Activated CD8-positive, alpha-beta T cell treated with anti-CD3 and anti-CD28 coated beads for 36 hours (primary cell): ENCODE measurements at places on chromosomes 13 and 19. TPM values are rescaled to one million over a fixed set of nuclear protein-coding genes. Genes with fewer than 3 reads are reported as not detected.

NLRP7 gene
- not detected for total RNA-seq

- DNase-seq: no peak
- no peaks in the 10 kb centered on the region for H3K4me1 ChIP-seq
- no peak overlapping the region for H3K27ac ChIP-seq
- no peaks in the 10 kb centered on the region for H3K36me3 ChIP-seq
- H3K27me3 ChIP-seq: peaks cover 1% of the 10 kb centered on the region
- no peak overlapping the region for H3K4me3 ChIP-seq
These were observed 72.4 kb downstream of the STARD13 start for GRCh38 chr13:33213024-33213768.

GRCh38 chr13:105016266-105016665 lies 1519.2 kb downstream of the EFNB2 start:
- no peak overlapping the region for H3K27ac ChIP-seq
- no peaks in the 10 kb centered on the region for H3K4me1 ChIP-seq
- no peaks in the 10 kb centered on the region for H3K27me3 ChIP-seq
- H3K36me3 ChIP-seq: no peaks in the 10 kb centered on the region
- no peak for DNase-seq

OR4F17 gene
- not detected for total RNA-seq

DNA sequence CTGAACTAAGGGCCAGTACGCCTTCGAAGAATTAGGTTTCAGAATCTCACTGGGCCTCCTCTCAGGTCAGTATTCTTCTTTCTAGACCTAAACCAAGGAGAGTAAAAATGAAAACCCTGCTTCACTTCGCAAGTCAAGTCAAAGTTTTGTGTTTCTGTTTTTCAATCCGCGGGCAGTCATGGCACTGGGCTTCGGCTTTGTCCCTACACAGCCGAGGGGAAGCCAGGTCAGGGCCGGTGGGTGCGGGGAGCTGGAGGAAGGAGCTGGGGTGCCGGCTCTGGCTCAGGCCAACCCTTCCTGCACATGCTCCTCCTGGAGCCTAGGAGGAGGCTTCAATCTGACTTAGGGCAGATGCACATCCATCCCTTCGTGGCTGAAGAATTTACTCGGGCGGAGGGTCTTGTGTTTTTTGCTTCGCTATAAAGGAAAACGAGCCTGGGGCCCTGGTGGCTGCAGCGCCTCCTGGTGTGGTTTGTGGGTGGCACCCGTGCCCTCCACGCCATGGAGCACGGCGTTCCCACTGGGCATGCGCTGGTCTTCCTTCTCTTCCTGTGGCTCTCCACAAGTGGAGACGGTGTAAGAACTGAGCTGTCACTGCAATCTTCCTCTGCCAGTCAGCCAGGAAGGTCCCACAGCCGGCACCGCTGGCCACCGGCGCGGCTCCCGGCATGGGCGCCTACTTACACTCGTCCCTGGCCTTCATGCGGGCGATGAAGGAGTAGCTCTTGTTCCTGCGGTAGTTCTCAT lies 22.5 kb downstream of the C19orf44 start:
- no peak for DNase-seq
- peaks cover 29% of the 10 kb centered on the region for H3K36me3 ChIP-seq
- H3K4me1 ChIP-seq: peaks cover 2% of the 10 kb centered on the region
- no peak overlapping the region for H3K4me3 ChIP-seq
- no peak overlapping the region for H3K27ac ChIP-seq

DNA sequence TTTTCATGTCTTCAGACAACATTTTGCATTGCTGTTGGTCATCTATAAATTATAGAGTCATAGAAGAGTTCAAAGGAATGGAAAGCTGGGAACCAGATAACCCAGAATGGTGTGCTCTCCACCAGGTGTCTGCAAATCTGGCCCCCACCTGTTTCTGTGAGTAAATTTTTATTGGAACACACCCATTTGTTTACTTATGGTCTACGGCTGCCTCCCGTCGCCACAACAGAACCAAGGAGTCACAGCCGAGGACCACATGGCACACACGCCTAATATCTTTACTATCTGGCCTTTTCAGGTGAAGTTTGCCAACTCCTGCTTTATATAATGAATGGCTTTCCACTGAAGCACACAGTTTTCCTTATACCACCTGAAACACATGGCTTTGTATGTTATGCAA lies 58.2 kb downstream of the EFNB2 start:
- H3K27ac ChIP-seq: no peak overlapping the region
- no peaks in the 10 kb centered on the region for H3K4me1 ChIP-seq
- no peak for DNase-seq
- peaks cover 4% of the 10 kb centered on the region for H3K27me3 ChIP-seq
- no peaks in the 10 kb centered on the region for H3K36me3 ChIP-seq
- H3K4me3 ChIP-seq: no peak overlapping the region

- no peak for DNase-seq
- H3K27ac ChIP-seq: no peak overlapping the region
- H3K36me3 ChIP-seq: no peaks in the 10 kb centered on the region
- no peak overlapping the region for H3K4me3 ChIP-seq
- no peaks in the 10 kb centered on the region for H3K27me3 ChIP-seq
These were observed 126.4 kb downstream of the SPRY2 start for GRCh38 chr13:80214521-80214991.

FUT6 gene
- not detected for total RNA-seq

DNA sequence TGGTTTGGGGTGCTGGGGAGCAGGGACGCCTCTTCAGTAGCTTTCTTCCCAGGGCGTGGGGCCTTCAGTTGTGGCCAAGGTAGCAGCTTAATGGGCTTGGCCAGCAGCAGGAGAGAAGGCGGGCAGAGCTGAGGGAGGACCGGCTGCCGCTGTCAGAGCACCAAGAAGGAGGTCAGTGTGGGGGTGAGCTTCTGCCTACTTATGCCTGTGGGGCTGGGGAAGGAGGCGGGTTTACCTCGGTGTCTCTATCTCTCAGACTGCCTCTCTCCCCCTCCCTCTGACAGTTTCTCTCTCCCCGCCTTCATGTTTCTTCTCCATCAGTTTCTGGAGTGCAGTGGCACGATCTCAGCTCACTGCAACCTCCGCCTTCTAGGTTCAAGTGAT lies at the start of gene CAPN12:
CAPN12 (minus strand) TSS at position 177 of the 384 bp plus-strand sequence. CDS start 309 bp downstream, outside the sequence.
- DNase-seq: no peak
- H3K27me3 ChIP-seq: no peaks in the 10 kb centered on the region
- peaks cover 7% of the 10 kb centered on the region for H3K4me1 ChIP-seq
- H3K27ac ChIP-seq: no peak within 1 kb of the TSS
- no peak within 1 kb of the TSS for H3K4me3 ChIP-seq

ZNF154 gene
- 3.6 TPM for total RNA-seq

- no peak overlapping the region for H3K27ac ChIP-seq
- peaks cover 5% of the 10 kb centered on the region for H3K4me1 ChIP-seq
- DNase-seq: no peak
- H3K4me3 ChIP-seq: no peak overlapping the region
These were observed 33.4 kb downstream of the FAAP24 start for GRCh38 chr19:33005440-33005839.

- H3K27ac ChIP-seq: no peak overlapping the region
- peaks cover 3% of the 10 kb centered on the region for H3K4me1 ChIP-seq
These were observed 242.2 kb upstream of the EDNRB start for GRCh38 chr13:78160793-78161192.

- DNase-seq: no peak
- no peak overlapping the region for H3K4me3 ChIP-seq
- H3K36me3 ChIP-seq: no peaks in the 10 kb centered on the region
- H3K27ac ChIP-seq: no peak overlapping the region
- H3K27me3 ChIP-seq: no peaks in the 10 kb centered on the region
These were observed 19.5 kb upstream of the TRPC4 start for GRCh38 chr13:37889102-37889501.

LILRA5 gene
- total RNA-seq: not detected

GRCh38 chr13:35255241-35255640 lies 221.2 kb downstream of the MAB21L1 start:
- DNase-seq: no peak
- peaks cover 2% of the 10 kb centered on the region for H3K4me1 ChIP-seq
- H3K36me3 ChIP-seq: no peaks in the 10 kb centered on the region
- H3K4me3 ChIP-seq: no peak overlapping the region
- no peak overlapping the region for H3K27ac ChIP-seq

MBD3L2 gene
- total RNA-seq: not detected

DNA sequence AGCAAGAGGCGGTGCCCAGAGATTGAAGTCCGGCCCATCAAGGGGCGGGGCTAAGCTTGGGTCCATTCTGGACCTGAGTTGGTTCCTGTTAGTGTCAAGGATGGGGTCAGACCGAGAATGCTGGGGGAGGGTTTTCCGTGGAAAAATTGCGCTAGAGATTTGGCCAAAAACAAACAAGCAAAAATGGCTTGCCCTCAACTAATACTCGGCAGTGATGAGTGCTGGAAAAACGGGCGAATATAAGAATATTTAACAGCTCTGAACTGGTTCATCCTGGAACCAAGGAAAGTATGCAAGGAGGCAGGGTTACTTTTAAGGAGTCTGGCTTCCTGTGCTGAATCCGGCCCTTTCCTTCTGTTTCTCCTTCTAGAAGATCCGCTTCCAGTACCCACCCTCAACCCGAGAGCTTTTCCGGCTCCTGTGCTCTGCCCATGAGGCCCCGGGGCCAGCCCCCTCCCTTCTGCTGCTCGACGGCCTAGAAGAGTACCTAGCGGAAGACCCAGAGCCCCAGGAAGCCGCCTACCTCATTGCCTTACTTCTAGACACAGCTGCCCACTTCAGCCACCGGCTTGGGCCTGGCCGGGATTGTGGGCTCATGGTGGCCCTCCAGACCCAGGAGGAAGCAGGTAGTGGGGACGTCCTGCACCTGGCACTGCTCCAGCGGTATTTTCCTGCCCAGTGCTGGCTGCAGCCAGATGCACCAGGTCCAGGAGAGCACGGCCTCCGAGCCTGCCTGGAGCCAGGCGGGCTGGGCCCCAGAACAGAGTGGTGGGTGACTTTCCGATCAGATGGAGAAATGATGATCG lies 880 bp downstream of the SWSAP1 start:
- no peak overlapping the region for H3K27ac ChIP-seq
- peak; percentile 91 for DNase-seq
- H3K4me3 ChIP-seq: no peak overlapping the region
- peaks cover 29% of the 10 kb centered on the region for H3K36me3 ChIP-seq
- peaks cover 36% of the 10 kb centered on the region for H3K4me1 ChIP-seq
- H3K27me3 ChIP-seq: no peaks in the 10 kb centered on the region

NAPA gene
- total RNA-seq: 43.9 TPM

GRCh38 chr13:100542826-100543156 lies 45.8 kb downstream of the GGACT start:
- H3K27me3 ChIP-seq: no peaks in the 10 kb centered on the region
- no peak overlapping the region for H3K27ac ChIP-seq
- no peak overlapping the region for H3K4me3 ChIP-seq
- DNase-seq: peak; percentile 15
- H3K4me1 ChIP-seq: peaks cover 26% of the 10 kb centered on the region

SIGLEC10 gene
- total RNA-seq: not detected

NKPD1 gene
- 0.16 TPM for total RNA-seq

DNA sequence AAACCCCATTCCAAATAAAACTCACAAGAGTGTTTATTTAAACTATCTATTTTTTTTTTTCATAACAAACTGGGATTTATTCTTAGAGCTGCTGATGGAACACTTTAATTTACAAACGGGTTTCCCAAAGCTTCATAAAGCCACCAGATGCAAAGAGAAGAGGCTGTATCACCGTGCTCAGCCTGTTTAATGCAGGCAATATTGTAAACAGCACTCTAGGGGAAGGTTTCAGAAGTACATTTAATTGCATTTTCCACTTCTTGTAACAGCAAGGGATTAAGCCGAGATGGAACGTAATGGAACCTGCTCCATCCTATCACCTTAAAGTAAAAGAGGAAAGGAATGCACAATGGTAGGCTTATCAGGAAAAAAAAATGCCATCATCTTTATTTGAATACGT lies 550.6 kb upstream of the ARGLU1 start:
- no peaks in the 10 kb centered on the region for H3K36me3 ChIP-seq
- no peak for DNase-seq
- H3K4me3 ChIP-seq: no peak overlapping the region

- DNase-seq: no peak
- H3K27me3 ChIP-seq: no peaks in the 10 kb centered on the region
- peaks cover 19% of the 10 kb centered on the region for H3K36me3 ChIP-seq
- H3K4me1 ChIP-seq: peaks cover 44% of the 10 kb centered on the region
- H3K4me3 ChIP-seq: no peak overlapping the region
These were observed 64.1 kb downstream of the DOCK9 start for GRCh38 chr13:98913741-98914140.

DNA sequence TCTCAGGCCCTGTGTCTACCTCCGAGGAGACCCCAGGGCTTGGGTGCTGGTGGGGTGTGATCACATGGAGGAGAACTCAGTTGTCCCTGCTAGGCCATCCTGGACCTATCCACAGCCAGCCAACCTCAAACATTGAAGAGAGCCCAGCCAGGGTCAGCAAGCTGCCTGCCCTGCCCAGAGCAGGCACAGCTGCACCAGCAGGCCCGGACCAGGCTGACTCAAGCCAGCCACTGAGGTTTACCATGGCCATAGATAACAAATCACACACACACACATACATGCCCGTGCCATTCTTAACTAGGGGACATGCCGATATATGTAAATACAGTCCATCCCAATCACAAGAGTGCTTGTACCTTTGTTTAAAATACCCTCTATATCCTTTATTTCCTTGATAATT lies 8.1 kb downstream of the ARHGEF7 start:
- no peaks in the 10 kb centered on the region for H3K36me3 ChIP-seq
- no peak overlapping the region for H3K4me3 ChIP-seq
- no peak overlapping the region for H3K27ac ChIP-seq

DNA sequence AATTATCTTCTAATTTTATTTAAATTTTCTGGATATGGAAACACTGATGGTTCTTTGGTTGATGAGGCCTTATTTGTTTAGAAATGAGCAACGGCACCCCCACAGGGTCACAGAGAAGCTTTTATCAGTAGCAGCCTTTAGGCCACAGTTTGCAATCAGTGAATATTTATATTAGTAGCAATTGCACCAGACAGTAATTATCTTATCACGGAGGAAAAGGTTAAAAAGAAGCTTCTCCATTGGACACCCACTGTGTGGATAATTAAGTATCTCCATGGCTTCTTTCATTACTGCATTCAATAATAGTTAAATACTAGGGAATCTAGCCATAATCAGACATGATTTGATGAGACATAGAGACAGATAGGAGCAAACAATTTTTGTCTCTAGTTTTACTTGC lies 2099.2 kb upstream of the PCDH20 start:
- H3K27me3 ChIP-seq: no peaks in the 10 kb centered on the region
- no peaks in the 10 kb centered on the region for H3K4me1 ChIP-seq

- DNase-seq: peak; percentile 36
- peak overlapping the region; percentile 81 for H3K27ac ChIP-seq
These were observed 110.8 kb downstream of the SUCLA2 start for GRCh38 chr13:47890146-47890814.
